ENCODE measurements at places on chromosomes 12 and 14. TPM values are rescaled to one million over a fixed set of nuclear protein-coding genes. Genes with fewer than 3 reads are reported as not detected.

DNA sequence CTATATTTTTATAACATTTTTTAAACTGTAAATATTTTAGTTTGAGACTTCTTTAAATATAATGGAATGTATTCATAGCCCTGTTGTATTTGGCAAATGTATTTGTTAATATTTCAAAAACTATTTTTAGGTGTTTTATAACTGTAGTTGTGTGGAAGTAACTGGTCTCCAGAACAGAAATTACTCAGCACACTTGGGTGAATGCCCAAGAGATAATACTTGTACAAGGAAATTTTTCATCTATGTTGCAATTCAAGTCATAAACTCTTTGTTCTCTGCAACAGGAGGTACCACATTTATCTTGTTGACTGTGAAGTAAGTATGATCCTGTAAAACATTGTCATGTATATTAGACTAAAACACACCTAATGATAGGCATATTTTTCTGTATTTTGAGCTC lies 72.8 kb downstream of the SLCO1B3 start:
- no peaks in the 10 kb centered on the region for H3K27me3 ChIP-seq
- DNase-seq: no peak
- no peak overlapping the region for H3K27ac ChIP-seq
- no peaks in the 10 kb centered on the region for H3K4me1 ChIP-seq

The CACNB3 gene
- 17.9 TPM for total RNA-seq

DNA sequence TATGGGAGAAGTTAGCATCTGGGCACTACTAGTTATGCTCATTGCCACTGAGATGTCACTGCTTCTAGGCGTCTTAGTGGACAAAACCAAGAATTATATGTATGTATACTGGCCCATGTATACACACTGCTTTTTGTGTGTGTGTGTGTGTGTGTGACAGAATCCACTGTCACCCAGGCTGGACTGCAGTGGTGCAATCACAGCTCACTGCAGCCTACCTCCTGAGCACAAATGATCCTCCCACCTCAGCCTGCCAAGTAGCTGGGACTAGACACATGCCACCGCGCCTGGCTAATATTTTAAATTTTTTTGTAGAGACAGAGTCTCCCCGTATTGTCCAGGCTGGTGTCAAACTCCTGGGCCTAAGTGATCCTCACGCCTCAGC lies 25.2 kb downstream of the LIMA1 start:
- no peak overlapping the region for H3K27ac ChIP-seq
- no peaks in the 10 kb centered on the region for H3K27me3 ChIP-seq
- no peaks in the 10 kb centered on the region for H3K36me3 ChIP-seq

- H3K36me3 ChIP-seq: no peaks in the 10 kb centered on the region
- no peak overlapping the region for H3K4me3 ChIP-seq
- no peak overlapping the region for H3K27ac ChIP-seq
- no peaks in the 10 kb centered on the region for H3K4me1 ChIP-seq
Observed at GRCh38 chr14:79656056-79656455, 555.2 kb downstream of the DIO2 start.

DNA sequence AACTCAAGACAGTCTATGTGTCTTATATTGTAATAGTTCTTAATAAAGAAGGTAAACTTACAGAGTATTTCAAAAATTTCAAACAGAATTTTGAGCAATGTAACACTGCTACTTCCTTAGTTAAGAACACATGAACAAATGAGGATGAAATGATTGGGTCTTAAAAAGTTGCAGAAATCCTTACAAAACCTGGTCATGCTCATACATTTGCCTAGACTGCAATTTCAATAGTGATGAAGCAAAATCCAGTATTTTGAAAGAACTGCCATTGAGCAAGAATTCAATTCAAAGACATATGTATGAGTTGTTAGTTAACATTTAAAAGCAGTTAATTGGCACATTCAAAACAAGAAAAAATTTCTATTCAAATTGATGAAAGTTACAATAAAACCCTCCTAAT lies 17.8 kb upstream of the HIF1A start:
- H3K36me3 ChIP-seq: no peaks in the 10 kb centered on the region
- H3K4me1 ChIP-seq: peaks cover 2% of the 10 kb centered on the region
- H3K4me3 ChIP-seq: no peak overlapping the region
- H3K27me3 ChIP-seq: no peaks in the 10 kb centered on the region
- H3K27ac ChIP-seq: no peak overlapping the region

The P2RX2 gene
- not detected for total RNA-seq

GRCh38 chr14:39368261-39368959 lies 63.8 kb downstream of the FBXO33 start:
- H3K27me3 ChIP-seq: no peaks in the 10 kb centered on the region
- no peaks in the 10 kb centered on the region for H3K4me1 ChIP-seq
- no peak overlapping the region for H3K27ac ChIP-seq
- no peaks in the 10 kb centered on the region for H3K36me3 ChIP-seq
- peak; percentile 12 for DNase-seq

DNA sequence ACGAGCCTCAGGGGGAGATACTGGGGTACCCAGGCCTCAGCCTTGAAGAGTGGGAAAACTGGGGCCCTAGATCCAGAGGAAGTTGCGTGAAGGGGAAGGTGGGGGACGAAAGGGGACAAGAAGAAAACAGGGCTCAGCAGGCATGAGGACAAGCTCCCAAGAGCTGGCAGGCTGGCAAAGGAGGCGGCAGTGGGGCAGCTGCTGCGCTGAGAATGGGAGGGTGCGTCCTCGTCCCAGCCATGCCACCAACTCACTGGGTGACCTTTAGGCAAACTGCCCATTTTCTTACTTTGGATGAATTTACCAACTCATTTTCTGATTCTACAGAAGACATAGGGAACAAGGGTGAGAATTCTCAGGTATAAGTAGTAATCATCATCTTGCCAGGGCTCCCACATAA lies 133.6 kb downstream of the TTC7B start:
- no peak for DNase-seq
- H3K27me3 ChIP-seq: no peaks in the 10 kb centered on the region
- peaks cover 5% of the 10 kb centered on the region for H3K4me1 ChIP-seq

GRCh38 chr12:108215458-108215857 lies 86.4 kb downstream of the WSCD2 start:
- H3K4me3 ChIP-seq: no peak overlapping the region
- no peaks in the 10 kb centered on the region for H3K36me3 ChIP-seq
- H3K27me3 ChIP-seq: no peaks in the 10 kb centered on the region
- no peak overlapping the region for H3K27ac ChIP-seq
- DNase-seq: no peak

The SLIRP gene
- total RNA-seq: 37.5 TPM

- no peaks in the 10 kb centered on the region for H3K27me3 ChIP-seq
- H3K36me3 ChIP-seq: no peaks in the 10 kb centered on the region
- no peaks in the 10 kb centered on the region for H3K4me1 ChIP-seq
- no peak for DNase-seq
Observed at GRCh38 chr12:85688837-85689236, 147.4 kb downstream of the RASSF9 start.

- no peaks in the 10 kb centered on the region for H3K27me3 ChIP-seq
- peaks cover 33% of the 10 kb centered on the region for H3K4me1 ChIP-seq
- DNase-seq: peak; percentile 35
- no peak overlapping the region for H3K4me3 ChIP-seq
- no peak overlapping the region for H3K27ac ChIP-seq
Observed at GRCh38 chr14:102200690-102201352, 61.1 kb downstream of the WDR20 start.

The GPRC5D gene
- not detected for total RNA-seq

DNA sequence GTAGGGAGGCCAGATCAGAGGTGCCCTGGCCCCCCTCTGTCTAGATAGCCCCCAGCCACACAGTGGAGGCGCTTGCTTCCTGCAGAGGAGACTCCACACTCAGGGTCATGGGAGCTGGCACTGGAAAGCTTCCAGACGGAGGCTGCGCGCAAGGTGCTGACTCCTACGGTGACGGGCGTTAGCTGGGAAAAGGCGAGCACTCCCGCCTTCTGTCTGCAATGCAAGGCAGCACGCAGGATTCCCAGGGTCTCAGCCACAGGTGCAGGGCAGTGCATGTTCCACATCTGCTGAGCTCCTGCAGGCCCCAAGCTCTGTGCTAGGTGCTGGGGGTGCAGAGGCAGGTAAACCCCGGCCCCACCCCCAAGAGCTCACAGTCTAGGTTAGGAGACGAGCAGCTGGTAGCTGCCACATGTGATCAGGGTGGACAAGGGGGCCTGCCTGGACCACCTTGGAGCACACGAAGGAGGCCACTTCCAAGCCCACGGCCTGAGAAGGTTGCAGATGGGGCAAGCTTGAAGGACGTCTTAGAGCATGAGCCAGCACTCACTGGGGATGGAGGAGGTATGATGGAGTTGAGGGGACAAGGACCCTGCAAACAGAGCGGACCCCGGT lies 310.9 kb upstream of the DIO3 start:
- no peaks in the 10 kb centered on the region for H3K27me3 ChIP-seq
- H3K4me1 ChIP-seq: no peaks in the 10 kb centered on the region
- DNase-seq: no peak

DNA sequence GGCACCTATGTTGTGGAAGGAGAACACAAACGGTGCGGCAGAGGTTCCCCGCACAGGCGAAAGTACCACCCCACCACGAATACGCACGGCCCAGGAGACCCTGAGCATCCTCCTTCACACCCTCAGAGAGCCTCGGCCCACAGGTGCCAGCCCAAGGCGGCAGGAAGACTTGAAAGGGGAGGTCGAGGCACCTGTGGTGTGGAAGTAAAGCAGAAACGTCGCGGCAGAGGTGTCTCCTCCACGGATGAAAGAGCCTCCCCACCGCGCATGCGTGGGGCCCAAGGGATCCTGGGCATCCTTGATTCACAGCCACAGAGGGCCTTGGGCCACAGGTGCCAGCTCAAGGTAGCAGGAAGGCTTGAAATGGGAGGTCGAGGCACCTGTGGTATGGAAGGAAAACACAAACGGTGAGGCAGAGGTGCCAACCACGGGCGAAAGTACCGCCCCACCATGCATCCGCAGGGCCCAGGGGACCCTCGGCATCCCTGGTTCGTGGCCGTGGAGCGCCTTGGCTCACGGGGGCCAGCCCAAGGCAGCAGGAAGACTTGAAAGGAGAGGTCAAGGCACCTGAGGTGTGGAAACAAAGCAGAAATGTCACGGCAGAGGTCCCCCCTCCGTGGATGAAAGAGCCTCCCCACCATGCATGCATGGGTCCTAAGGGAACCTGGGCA lies 380.1 kb downstream of the ALG10 start:
- no peaks in the 10 kb centered on the region for H3K27me3 ChIP-seq
- no peaks in the 10 kb centered on the region for H3K4me1 ChIP-seq
- H3K27ac ChIP-seq: no peak overlapping the region
- H3K36me3 ChIP-seq: no peaks in the 10 kb centered on the region
- DNase-seq: no peak
- no peak overlapping the region for H3K4me3 ChIP-seq

The L3HYPDH gene
- 52.4 TPM for total RNA-seq

DNA sequence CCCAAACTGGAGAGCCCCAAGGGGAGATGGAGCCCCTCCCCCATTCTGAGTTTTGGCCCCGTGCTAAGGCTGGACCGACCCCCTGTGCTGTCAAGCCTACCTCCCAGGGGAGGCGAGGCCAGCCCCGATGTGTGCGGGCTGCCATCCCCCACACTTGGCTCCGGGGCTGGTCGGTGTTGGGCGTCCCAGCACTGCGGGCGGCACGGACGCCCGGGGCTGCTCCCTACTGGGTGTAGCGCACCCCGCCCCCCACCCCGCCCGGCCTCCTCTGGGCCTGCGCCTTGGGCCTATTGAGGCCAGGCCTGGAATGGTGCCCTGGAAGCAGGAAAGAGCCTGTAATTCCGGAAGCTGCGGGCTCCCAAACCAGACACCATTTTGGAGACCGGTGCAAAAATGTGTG lies 2.6 kb downstream of the DCAF4 start:
- peaks cover 12% of the 10 kb centered on the region for H3K4me1 ChIP-seq
- H3K27ac ChIP-seq: no peak overlapping the region
- H3K27me3 ChIP-seq: no peaks in the 10 kb centered on the region
- no peak overlapping the region for H3K4me3 ChIP-seq
- no peak for DNase-seq

DNA sequence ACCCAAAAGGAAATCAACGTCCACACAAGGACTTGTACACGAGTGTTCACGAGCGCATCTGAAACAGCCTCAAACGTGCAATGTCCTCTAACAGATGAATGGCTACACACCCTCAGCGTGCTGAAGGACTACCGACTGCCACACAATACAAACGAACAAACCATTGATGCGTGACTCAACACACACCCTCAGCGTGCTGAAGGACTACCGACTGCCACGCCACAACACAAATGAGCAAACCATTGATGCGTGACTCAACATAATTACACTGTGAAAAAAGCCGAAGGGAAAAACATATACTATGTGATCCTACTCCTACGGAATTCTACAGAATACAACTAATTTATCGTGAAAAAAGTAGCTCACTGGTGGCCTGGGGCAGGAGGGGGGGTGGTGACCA lies 25.1 kb upstream of the BTBD6 start:
- no peaks in the 10 kb centered on the region for H3K4me1 ChIP-seq
- H3K27ac ChIP-seq: no peak overlapping the region
- no peak overlapping the region for H3K4me3 ChIP-seq
- H3K36me3 ChIP-seq: peaks cover 49% of the 10 kb centered on the region

GRCh38 chr12:94909663-94910062 lies 93.8 kb downstream of the NDUFA12 start:
- no peak overlapping the region for H3K27ac ChIP-seq
- H3K4me1 ChIP-seq: no peaks in the 10 kb centered on the region
- H3K27me3 ChIP-seq: no peaks in the 10 kb centered on the region
- DNase-seq: no peak
- H3K36me3 ChIP-seq: no peaks in the 10 kb centered on the region

GRCh38 chr14:57617510-57617909 lies 123.9 kb upstream of the CCDC198 start:
- no peaks in the 10 kb centered on the region for H3K4me1 ChIP-seq
- DNase-seq: no peak
- H3K27me3 ChIP-seq: no peaks in the 10 kb centered on the region
- no peak overlapping the region for H3K27ac ChIP-seq
- H3K36me3 ChIP-seq: no peaks in the 10 kb centered on the region

GRCh38 chr12:132170094-132170636 lies 25.9 kb downstream of the NOC4L start:
- DNase-seq: peak; percentile 17
- peaks cover 27% of the 10 kb centered on the region for H3K4me1 ChIP-seq

The RD3L gene
- not detected for total RNA-seq

The CLEC2B gene
- total RNA-seq: 74.6 TPM

GRCh38 chr12:129459886-129460285 lies 443.9 kb downstream of the TMEM132D start:
- H3K27ac ChIP-seq: no peak overlapping the region
- H3K4me3 ChIP-seq: no peak overlapping the region
- H3K4me1 ChIP-seq: no peaks in the 10 kb centered on the region
- no peaks in the 10 kb centered on the region for H3K27me3 ChIP-seq
- no peak for DNase-seq

All from CD4-positive, alpha-beta memory T cell (primary cell).